ENCODE measurements at places on chromosomes 11 and 22.
A peak's percentile ranks its signal among the peaks of the same experiment; 100 is the strongest.

DNA sequence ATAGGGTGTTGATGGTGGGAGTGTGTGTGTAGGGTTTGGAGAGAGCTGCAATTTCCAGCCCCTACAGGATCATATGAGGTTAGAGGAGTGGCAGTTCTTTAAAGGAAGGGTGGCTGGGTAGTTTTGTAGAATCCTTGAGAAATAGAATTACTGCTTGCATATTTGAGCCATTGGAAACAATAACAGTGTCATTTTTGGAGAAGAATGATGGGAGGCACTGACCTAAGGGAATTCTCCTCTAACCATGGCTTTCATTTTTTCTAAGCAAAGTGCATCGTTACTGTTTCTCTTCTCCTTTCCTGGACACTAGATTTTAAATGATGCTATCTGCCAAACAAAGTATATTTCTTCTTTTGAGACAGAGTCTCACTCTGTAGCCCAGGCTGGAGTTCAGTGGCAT, 66.9 kb upstream of the RRM1 start:
- no peak for DNase-seq

DNA sequence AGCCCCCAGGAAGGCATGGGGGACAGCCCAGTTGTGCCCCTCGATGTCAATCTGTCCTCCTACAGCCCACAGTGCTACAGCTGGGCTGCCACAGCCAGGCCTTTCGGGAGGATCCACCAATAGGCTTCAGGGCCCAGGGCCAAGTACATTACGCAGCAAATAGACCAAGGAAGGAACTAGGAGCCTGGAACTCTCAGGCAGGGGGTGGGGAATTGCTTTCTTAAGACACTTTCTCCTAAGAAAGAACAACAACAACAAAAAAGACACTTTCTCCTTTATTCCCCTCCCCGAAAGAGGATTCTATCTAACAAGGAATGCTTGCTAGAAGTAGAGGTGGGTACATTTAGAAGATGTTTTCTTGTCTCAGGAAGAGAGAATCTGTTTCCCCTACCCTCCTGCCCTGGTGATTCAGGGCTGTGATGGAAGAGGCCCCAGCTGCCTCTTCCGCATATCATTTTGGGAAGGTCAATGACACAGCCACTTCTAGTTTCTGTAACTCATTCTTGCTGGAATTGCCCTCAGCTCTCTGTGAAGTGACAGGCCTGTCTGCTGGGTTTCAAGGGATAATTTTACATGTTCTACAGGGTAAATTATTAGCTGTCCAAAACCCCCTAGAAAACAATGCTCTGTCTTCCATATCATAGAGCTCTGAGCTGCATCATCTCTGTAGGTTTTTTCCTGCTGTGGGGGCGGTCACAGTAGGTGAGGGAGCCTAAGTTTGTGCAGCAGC, 6.0 kb upstream of the MALAT1 start:
- DNase-seq = peak; percentile 93

DNA sequence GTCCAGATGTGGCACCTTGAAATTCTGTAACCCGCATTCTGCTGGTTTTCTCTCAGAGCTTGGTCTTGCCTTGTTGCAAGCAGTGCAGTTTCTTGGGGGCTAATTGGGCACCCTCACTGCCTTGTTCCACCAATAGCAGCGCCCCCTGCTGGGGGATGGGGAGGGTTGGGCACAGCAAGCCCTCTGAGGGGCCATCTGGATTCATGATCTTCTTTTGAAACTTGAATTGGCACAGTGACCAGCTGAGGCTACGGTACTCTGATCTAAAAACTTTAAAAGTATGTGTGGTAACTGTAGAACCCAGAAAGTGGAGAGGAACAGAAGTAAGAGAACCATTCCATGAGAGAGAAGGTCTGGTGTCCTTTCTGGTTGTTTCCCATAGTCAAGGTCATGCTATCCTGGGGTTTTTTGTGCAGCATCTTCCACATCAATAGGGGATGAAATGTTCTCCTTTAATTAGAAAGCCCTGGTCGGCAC, 64.2 kb downstream of the MED15 start:
- DNase-seq = no peak

- peak; percentile 23 for DNase-seq
Measured at GRCh38 chr11:117096201-117096991, 1.8 kb downstream of the SIK3 start.

DNA sequence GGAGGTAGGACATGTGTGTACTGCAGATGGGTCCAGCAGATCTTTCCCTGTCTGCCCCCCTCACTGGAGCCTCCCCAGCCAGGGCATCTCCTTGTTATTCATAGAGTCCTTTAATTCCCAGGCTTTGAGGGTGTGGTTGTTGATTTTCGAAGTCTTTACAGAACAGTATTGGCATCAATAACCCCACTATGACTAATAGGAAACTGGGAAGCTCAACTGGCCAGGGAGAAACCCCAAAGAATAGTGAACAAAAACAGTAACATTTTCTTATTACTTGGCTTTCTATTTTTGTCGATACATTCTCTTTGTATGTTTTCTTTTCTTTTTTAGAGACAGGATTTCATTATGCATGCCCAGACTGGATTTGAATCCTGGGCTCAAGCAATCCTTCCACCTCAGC, 57.9 kb downstream of the NF2 start:
- no peak for DNase-seq

GRCh38 chr11:75593286-75593915, 31.3 kb downstream of the SERPINH1 start:
- no peak for DNase-seq

DNA sequence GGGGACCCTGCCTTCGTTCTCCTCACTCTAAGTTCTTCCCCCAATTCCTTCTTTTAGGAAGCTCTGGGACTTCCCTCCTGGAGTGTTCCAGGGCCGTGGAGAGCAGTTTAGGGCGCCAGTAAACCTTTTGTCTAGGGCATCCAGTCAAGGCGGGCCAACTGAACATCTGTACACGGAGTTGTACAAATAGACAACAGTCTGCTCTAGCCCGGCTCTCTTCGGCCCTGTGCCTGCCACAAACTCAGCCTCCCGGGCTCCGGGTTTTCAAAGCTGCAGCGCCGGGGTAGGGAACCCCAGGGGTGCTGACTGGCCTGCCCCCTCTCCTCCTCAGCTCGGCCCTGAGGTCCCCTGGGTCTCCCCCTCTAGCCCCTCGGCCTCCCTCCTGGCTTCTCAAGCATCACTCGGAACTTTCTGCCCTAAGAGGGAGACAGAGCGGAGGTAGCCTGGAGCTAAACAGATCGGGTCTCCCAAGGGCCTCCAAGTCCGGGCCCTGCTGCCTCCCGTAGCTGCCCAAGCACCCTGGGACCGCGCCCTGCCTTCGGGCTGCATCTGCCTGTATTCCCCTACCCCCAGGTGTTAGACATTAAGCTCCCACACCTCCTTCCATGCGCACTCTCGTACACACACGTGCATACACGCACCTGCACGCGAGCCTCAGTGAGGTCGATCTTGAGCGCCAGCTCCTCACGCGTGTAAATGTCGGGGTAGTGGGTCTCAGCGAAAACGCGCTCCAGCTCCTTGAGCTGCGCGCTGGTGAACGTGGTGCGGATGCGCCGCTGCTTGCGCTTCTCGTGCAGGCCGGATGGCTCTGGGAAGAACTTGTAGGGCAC, 3.3 kb downstream of the PHOX2A start:
- DNase-seq = no peak

- DNase-seq = no peak
Measured at GRCh38 chr22:30267382-30268302, 991 bp upstream of the OSM start.

GRCh38 chr22:44363013-44363979, 50.5 kb upstream of the SHISAL1 start:
- peak; percentile 78 for DNase-seq

- DNase-seq = peak; percentile 70
Measured at GRCh38 chr22:24510637-24511625, 15.8 kb downstream of the UPB1 start.

GRCh38 chr11:30016588-30017363, at the start of gene KCNA4:
Gene KCNA4, minus strand, starts transcription at chr11:30017030. Its CDS starts 4,352 bp downstream, at chr11:30012678.
- DNase-seq = no peak

GRCh38 chr11:65437436-65438227, 15.0 kb downstream of the NEAT1 start:
- peak; percentile 40 for DNase-seq

GRCh38 chr11:12008790-12009616, 577 bp upstream of the DKK3 start:
- DNase-seq = peak; percentile 12

DNA sequence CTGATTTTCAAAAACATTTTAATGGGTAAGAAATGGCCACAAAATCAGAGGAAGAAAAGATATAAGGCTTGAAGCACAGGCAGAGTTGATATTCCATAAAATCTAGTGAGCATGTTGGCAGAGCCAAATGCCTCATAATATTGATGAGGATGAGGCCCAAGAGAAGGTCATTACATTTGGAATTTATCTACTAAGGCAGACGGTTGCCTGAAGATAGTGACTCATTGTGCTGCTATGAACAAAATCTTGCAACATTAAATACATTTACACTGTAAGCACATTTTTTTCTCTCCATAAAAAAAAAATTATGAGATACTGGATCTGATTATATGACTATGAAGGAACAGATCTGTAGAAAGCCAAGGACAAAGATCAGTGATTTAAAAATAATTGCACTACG, 881.4 kb upstream of the CHORDC1 start:
- DNase-seq = no peak

- peak; percentile 20 for DNase-seq
Measured at GRCh38 chr11:9313648-9314290, 624 bp downstream of the TMEM41B start.

- DNase-seq = no peak
Measured at GRCh38 chr11:128776069-128776423, 82.2 kb downstream of the FLI1 start.

DNA sequence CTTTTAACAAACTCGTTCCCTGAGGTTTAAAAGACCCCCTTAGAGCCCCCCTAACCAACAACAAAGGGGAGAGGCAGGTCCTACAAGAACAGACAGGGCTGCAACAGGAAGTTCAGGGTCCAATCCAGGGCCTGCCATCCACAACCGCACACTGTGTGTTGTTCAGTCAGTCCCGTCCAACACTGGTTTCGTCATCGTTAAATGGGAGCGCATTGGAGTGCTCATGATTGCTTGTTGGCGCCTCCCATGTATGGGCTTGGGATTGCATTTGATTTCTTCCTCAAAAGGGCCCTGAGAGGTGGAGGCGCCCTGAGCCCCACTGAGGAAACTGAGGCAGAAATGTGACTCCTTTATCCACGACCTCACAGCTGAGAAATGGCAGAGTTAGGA, 174.1 kb downstream of the MN1 start:
- no peak for DNase-seq

DNA sequence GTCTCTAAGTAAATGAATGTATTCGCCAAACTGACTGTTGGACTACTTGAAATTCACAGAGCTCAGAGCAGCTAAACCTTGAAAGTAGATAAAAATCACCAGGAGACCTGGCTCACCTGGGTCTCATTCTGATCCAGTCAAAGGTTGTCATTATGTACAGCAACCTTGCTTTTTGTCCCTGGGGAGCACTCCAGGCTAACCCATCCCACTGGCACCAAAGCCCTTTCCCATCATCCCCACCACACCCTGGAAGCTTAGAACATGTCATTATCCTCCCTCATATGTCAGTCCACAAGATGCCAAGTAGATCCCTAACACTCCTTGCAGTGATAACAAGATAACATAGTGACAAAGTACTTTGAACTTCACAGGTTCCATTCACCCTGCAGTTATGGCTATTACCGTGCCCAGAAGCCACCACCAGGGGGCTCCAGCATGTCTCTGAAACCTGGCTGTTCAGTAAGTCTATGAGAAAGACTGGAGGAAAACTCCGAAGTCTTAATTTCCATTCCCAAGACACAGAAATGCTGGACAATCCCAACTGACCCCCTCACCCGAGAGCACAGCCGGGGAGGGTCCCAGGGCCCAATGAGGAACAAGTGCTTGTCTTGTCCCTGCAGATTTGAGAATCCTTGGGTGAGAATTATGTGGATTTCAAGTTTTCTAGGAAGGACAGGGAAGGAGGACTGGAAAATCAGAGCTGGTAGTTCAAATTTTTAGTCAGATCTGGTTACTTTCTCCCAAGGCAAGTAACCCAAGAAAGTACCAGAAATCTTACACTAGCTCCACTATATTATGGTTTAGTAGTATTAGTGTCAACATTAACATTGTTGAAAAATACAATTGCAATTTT, 43.0 kb upstream of the USP47 start:
- DNase-seq = peak; percentile 70

DNA sequence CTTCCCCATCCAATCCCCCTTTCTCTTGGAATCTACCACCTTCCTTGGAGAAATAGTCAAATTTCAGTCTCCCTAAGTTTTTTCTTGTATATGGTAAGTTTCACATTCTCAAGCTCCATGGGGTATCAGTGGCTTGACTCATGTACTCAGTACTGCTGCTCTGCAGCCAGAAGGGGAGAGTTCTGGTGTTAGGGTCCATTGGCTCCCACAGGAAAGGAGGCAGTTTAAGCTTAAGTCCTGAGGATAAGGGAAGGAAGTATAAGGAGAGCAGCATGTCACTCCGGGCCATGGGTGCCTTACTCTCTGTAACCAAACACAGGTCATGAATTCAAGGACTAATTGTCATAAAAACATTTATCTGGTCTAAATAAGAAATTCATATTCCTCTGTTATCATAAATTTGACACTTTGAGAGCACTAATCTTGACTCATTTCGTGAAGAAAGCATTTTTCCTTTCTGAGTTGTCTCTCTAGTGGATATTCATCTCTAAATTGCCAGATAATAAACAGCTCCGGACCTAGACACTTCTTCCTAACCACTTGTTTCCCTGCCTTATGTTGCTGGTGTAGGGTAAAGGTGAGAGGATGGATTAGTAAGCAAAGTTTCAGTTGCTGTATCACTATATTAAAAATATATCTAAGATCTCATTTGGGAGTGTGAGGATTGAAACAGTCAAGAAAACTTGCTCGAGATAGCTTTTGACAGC, 20.1 kb upstream of the SORL1 start:
- DNase-seq = no peak

DNA sequence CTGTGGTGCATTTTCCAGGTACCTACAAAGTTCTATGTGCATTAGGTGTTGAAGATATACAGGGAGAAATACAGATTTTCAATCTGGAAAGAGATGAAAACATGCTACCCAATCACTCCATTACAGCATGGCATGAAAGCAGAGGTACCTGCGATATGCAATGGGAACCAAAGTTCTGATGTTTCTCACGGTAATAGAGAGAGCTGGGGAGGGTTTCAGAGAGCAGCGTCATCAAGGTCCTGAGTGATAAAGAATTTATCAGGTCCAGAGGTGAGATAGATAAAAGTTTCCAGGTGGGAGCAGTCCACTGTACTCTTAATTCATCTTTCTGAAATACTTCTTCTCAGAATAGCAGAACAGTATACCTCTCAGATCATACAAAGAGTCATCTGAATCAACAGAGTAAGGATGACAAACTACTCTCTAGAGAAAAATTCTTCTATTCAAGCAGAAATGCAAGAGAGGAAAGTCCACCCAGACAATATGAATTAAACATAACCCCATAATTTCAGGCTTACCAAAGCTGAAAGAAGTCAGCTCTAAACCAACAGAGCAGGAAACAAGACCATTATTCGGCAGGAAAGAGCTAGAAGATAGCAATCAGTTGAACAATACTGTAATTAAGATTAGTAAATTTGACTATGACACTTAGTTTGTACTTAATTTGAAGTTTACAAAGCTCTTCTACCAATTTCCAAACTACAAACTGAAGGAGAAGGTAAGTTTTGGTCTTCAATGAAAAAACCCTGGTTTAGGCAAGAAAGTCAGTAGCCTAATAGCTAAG, 12.8 kb downstream of the CTSC start:
- DNase-seq = no peak

GRCh38 chr11:74709175-74709574, 22.1 kb downstream of the CHRDL2 start:
- DNase-seq = no peak
